ENCODE measurements at places on chromosomes 3 and 15. TPM values are rescaled to one million over a fixed set of nuclear protein-coding genes. Genes with fewer than 3 reads are reported as not detected.
A peak's percentile ranks its signal among the peaks of the same experiment; 100 is the strongest.

GRCh38 chr3:126960604-126960995 is 22.3 kb upstream of the PLXNA1 start:
- no peaks in the 10 kb centered on the region for H3K27me3 ChIP-seq
- no peak overlapping the region for H3K4me3 ChIP-seq
- DNase-seq: no peak
- peak overlapping the region; percentile 18 for H3K27ac ChIP-seq
- H3K36me3 ChIP-seq: no peaks in the 10 kb centered on the region
- H3K4me1 ChIP-seq: peaks cover 25% of the 10 kb centered on the region

DNA sequence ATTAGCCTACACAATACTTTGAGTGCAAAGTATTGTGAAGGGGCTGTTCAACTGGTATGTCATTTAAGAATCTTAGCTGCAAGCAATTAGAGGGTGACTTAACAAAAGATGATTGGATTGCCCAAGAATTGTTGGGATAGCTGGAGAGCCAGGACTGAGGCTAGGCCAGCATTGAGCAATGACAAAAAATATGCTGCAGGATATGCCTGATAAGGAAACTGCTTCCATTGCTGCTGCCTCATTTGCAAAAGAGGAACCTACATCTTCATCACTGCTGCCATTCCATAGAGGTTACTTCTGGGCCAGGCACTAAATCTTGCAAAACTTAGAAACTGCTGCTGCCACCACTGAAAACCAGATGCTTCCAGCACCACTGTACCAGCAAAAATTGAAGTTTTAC is 108.0 kb upstream of the TBC1D5 start:
- H3K27me3 ChIP-seq: no peaks in the 10 kb centered on the region
- no peak overlapping the region for H3K4me3 ChIP-seq
- no peak overlapping the region for H3K27ac ChIP-seq
- H3K36me3 ChIP-seq: no peaks in the 10 kb centered on the region
- H3K4me1 ChIP-seq: no peaks in the 10 kb centered on the region
- DNase-seq: no peak

SLC6A20 gene
- 0.05 TPM for polyA plus RNA-seq

DNA sequence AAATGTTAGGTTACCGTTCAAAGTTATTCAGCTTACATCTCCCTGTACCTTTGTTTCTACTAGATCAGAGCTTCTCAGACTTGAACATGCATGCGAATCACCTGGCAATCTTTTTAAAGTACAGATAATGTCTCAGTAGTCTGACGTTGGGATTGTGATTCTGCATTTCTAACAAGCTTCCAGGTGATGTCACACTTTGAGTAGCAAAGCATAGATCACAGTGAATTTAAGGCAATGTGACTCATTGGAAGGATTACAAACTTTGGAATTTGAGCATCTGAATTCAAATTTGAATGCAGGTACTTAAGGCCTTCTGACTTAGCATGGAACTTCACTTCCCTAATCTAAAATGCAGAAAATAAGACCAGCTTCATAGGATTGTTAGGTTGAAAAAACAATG is 10.8 kb upstream of the ZMAT3 start:
- H3K27ac ChIP-seq: no peak overlapping the region
- H3K4me1 ChIP-seq: no peaks in the 10 kb centered on the region
- H3K4me3 ChIP-seq: no peak overlapping the region
- H3K36me3 ChIP-seq: no peaks in the 10 kb centered on the region
- no peaks in the 10 kb centered on the region for H3K27me3 ChIP-seq
- DNase-seq: no peak

CCR9 gene
- not detected for polyA plus RNA-seq

DNA sequence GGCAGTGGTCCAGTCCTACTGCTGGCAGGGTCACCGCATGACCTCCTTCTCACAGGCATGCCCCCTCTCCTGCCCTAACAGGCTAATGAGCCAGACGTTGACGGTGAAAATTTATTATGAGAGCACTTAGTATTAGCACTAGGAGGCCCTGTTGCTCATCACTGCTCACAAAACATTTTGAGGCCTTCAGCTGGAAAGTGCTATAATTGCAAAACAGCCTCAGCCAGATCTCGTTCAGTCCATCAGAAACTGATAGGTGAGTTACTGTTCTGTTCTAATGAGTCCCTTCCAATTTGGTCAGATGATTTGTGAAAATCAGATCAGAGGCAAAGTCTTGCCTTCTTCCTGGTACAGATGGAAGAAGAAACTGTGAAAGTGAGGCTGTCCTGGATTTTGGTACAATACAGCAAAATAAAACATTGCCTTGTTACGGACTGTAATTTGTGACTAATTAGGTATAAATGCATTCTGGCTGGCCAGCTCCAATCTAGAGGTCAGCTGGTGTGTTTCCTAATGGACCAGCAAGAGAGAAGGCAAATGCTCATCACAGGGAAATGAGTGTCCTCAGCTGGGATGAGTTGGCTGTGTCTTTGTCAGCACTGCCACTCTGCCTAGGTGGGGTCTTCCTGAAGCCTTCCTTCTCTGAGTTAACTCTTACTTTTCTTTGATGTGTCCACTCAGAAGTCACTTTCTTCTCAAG is 316.8 kb downstream of the CHST2 start:
- H3K4me3 ChIP-seq: no peak overlapping the region
- DNase-seq: no peak
- H3K27ac ChIP-seq: no peak overlapping the region

GRCh38 chr15:94352636-94353487 is 121.5 kb downstream of the MCTP2 start:
- no peak overlapping the region for H3K27ac ChIP-seq
- H3K4me1 ChIP-seq: peaks cover 2% of the 10 kb centered on the region
- DNase-seq: no peak
- H3K27me3 ChIP-seq: no peaks in the 10 kb centered on the region
- no peaks in the 10 kb centered on the region for H3K36me3 ChIP-seq

DNA sequence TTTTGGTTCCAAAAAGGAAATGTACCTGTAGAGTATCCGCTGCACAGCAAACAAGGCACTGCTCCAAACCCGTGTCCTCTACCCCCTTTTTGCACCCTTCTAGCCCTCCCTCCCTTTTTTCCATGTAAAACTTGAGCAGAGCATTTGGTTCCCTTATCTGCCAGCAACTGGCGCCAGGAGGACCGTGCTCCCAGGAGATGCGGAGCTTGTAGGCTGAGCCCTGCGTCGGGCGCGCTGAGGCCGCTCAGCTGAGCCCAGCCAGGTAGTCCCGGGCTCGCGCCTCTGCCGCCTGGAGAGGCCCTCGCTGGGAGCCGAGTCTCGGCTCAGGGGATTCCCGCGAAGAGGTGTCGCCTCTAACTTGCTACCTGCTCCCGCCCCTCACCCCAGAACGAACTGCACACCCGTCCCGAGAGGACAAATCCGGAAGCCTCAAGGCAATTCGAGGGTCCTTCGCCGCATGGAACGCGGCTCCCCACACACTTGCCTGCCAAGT is 575 bp downstream of the TRPM7 start:
- peak; percentile 73 for DNase-seq
- H3K36me3 ChIP-seq: no peaks in the 10 kb centered on the region
- no peaks in the 10 kb centered on the region for H3K27me3 ChIP-seq
- H3K4me1 ChIP-seq: no peaks in the 10 kb centered on the region
- H3K4me3 ChIP-seq: peak overlapping the region; percentile 73

DNA sequence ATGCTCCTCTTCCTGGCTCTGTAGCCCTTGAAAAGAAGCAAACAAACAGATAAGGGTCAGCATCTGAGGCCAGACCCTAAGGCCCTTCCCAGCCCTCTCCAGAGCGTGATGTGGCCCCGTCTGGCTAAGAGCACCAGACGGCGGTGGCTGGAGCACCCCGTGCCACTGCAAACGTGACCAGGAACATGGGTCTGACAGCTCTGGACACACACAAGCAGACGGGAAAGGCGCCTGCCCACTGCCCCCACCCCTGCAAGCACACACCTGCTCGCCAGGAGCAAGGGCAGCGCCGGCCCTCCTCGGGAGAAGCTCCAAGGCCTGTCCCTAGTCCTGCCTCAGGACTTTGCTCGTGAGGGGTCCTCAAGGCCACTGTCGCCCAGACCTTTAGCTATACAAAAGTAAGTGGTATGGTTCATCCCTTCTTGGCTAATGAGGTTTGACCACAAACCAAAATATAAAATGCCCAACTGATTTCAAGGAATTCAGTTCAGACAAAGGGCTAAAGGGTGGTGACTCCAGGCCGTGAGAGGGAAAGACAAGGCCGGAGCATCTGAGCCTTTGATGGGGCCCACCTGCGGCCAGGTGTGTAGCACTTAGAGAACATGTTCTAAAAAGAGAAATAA is 90.4 kb downstream of the XXYLT1 start:
- no peak for DNase-seq
- H3K27ac ChIP-seq: no peak overlapping the region
- H3K4me3 ChIP-seq: no peak overlapping the region
- H3K4me1 ChIP-seq: peaks cover 10% of the 10 kb centered on the region
- no peaks in the 10 kb centered on the region for H3K27me3 ChIP-seq

- H3K36me3 ChIP-seq: no peaks in the 10 kb centered on the region
- H3K27ac ChIP-seq: no peak overlapping the region
- H3K4me1 ChIP-seq: peaks cover 2% of the 10 kb centered on the region
- H3K27me3 ChIP-seq: no peaks in the 10 kb centered on the region
Measured at GRCh38 chr3:168024537-168024941, 71.2 kb downstream of the GOLIM4 start.
